ENCODE measurements at places on chromosomes 4 and X.

GRCh38 chrX:118644378-118644777 lies 83.0 kb upstream of the IL13RA1 start:
- no peak for DNase-seq

DNA sequence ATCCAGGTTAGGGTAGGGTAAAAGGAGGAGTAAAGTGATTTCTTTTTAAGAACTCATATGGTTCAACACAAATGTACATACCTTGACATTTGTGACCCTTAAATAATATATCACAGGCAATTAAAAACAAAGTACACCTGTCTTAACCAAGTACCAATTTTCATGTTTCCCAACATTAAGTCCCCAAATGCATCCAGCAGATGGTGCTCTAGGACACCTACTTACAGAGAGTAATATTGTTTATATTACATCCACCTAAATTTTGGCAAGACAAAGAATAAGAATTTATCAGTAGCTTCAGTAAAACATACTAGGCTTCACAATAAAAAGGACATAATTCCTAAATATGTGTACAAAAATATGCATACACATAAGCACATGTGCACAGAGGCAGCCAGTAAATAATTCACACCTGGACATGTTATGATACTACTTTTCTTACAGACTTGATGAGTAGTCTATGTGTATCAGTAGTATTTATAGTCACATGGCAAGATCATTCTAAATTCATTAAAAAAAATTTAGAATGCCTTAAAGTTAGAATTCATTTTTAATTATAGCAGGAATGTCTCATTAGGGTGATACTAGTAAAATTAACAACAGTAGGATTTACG lies 219.7 kb downstream of the DCLK2 start:
- peak; percentile 12 for DNase-seq

GRCh38 chr4:111501946-111502345 lies 643.3 kb upstream of the FAM241A start:
- no peak for DNase-seq

DNA sequence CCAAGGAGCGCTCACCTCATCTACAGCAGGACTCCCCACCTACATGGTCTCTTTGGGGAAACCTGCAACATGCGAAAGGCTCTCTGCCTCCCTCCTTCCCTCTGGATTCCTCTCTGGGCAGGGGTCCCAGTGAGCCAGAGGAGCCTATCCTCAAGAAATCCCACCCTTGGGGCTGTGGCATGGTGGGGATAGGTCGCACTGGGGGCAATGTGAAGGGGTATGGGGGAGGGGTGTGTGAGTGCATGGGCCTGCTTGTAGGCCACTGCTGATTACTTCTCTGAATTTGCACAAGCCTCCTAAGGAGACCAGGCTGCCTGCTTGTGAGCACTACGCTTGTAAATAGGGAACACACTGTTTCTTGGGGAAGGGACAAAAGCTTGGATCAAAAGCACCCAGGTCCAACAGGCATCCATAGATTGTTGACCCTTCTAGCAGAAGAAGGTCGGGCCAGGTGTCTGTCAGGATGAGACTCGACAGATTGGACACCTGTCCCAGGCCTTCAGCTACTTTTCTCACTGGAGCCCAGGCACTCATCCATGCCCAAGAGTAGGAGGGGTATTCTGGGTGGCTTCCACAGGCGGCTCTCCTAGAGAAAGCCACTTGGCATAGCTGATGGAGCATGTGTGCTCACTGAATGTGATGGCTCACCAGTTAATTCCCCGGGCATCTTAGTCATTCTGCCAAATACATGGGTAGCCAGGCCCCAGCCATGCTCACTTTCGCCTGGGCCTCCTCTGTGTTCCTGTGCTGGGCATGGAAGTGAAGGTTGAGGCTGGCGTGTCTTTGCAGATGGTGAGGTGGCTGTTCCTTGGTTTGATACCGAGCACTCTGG lies 75.0 kb downstream of the NBDY start:
- DNase-seq = no peak

DNA sequence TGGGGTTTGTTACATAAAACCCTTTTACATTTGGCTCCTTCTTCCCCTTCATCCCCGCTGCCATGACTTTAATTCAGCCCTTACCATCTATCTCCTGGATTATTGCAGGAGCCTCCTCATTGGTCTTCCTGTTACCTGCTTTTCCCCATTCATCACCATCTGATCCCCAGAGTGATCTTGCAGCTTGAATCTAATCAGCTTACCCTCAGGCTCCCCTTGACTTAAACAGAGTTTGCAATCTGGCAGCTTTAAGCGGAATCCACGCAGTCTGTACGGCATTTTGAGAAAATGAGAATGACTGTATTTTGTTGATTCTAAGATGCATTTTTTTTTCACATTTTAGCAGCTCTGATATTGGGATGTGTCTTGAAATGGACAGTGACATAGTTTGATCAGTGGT lies 14.9 kb upstream of the PPEF1 start:
- no peak for DNase-seq

GRCh38 chrX:37320541-37321203 lies 28.5 kb upstream of the PRRG1 start:
- DNase-seq = no peak

- DNase-seq = no peak
Measured at GRCh38 chrX:19807414-19807813, 80.0 kb downstream of the SH3KBP1 start.

DNA sequence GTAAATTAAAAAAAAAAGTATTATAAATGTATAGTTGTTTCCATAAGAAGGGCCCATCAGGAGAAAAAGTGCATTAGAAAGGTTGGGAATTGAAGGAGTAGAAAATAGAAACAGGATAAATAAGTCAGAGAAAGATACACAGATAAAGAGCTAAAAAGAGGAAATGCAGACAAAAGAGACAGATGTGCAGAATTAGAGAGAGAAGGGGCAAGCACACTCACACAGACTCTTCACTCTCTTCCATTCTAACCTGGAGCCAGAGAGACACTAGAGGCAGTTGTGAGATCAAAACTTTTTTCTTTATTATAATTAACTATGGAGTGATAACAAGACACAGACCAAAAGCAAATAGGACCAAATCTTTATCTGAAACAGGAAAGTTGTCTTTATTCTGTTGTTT lies 134.1 kb downstream of the CEP135 start:
- no peak for DNase-seq

Measured in frontal cortex (tissue), 4 donors.